T-cell (primary cell): ENCODE measurements at places on chromosomes 11 and 22.

GRCh38 chr11:76253416-76253815, 47.1 kb upstream of the WNT11 start:
- no peak for DNase-seq

DNA sequence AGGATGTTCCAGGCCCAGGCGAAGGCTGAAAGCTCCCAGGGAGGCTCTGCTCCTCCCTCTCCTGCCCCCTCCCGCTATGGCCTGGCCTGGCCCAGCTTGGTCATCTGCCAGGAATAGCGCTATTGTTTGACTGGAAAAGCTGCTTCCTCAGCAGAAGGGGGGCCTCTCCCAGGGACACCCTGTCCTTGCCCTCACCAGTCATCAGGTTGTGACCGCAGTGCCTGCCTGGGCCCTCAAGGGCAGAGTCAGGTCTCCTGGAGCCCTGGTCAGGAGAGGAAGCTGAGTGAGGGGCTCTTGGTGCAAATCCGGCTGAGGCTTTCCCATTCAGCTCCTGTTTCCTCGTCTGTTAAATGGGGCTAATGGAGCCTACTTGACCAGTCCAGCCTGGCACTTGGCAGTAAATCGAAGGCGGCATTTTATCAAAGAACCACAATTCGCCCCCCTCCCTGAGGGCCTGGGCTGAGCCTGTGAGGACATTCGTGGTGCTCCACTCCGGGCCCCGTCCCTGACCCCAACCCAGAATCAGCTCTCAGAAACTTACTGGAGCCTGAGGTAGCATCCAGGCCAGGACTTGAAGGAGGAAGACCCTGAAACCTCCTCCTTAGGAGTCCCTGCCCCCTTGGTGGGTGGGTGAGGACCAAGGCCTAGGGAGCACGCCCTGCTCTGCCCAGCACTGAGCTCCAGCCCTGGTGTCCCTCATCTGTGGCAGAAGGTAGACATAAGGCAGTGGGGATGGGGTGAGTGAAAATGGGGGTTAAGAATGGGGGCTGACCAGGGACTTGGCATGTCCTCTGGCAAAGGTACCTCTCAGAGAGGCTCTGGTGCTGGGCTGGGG, 2.0 kb upstream of the CASTOR1 start:
- DNase-seq, result no peak

GRCh38 chr11:120925944-120926343, 98.0 kb upstream of the TBCEL start:
- no peak for DNase-seq

DNA sequence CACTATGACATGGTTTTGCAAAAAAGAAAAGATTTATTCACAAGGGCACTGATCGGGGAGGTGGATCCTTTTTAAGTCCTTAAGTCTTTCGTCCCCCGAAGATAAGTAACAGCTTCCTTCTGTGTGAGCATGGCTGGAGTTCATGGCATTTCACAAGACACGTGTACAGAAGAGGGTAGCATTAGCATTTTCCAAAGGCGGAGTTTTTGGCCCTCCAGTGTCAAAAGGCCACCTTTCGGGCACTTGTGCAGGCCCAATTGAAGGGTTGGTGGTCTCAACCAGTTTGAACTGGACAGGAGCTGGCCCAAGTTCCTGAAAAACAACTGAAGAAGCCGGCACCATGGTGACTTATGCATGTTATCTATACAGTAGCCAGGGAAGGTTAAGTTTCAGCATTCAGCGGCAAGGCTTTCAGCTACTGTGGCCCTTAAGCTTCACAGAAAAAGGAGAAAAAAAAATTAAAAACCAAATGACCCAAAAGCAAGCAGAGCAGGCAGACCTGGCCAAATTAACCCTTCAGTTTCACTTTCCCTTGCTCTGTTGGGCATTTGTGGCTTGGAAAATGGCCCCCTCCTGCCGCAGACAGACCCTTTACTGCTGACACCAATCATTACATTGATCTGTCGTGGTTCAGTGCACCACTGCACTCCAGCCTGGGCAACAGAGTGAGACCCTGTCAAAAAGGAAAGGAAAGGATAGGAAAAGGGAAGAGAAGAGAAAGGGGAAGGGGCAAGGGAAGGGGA, 18.7 kb downstream of the ZNF74 start:
- no peak for DNase-seq

- no peak for DNase-seq
Measured at GRCh38 chr11:117230999-117231841, 653 bp downstream of the PCSK7 start.
